Spleen (tissue), 13 donors: ENCODE measurements at places on chromosomes 1 and 21. TPM values are rescaled to one million over a fixed set of nuclear protein-coding genes. Genes with fewer than 3 reads are reported as not detected.

GRCh38 chr1:85495556-85495955, 30.6 kb upstream of the DDAH1 start:
- no peaks in the 10 kb centered on the region for H3K4me1 ChIP-seq
- no peaks in the 10 kb centered on the region for H3K36me3 ChIP-seq
- no peaks in the 10 kb centered on the region for H3K27me3 ChIP-seq
- no peak overlapping the region for H3K4me3 ChIP-seq

DNA sequence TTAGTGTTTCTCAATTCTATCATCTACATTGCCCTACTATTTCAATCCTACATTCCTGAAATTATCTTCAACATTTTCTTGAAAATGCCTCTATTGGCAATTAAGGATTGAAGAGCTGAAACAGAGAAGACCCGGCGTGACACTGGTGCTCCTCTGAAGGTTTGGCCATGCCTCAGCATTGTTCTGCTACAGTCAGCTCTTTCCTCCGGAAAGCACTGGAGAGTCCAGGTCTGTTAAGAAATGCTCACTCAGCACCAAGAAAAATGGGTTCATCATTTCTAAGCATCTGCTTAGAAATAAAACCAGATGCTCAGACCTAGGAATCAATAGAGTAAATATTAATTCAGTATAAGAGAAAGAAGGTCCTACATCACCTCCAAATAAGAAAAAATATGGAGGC, 58.8 kb downstream of the WARS2 start:
- no peak overlapping the region for H3K4me3 ChIP-seq
- H3K36me3 ChIP-seq: no peaks in the 10 kb centered on the region
- no peaks in the 10 kb centered on the region for H3K27me3 ChIP-seq
- DNase-seq: no peak
- no peak overlapping the region for H3K27ac ChIP-seq

The BSND gene
- total RNA-seq: 0.20 TPM

DNA sequence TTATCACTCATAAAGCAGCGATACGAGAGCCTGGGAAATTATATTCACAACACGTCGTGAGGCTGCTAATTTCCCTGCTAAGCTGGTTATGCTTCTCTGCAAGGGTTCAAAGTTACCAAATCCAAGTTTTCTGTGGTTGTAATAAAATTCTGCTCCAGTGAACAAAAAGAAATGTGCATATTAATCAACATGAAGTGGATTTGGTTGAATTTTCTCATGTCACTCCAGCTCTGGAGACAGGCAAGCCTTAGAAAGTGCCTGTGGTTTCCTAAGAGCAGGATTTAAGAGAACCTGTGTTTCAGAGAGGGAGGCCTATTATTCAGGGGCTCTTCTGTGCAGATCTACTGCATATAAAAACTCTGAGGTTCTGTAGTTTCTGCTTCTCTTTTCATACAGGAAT, 87.5 kb downstream of the WLS start:
- peaks cover 27% of the 10 kb centered on the region for H3K4me1 ChIP-seq
- DNase-seq: no peak
- H3K4me3 ChIP-seq: no peak overlapping the region
- peaks cover 18% of the 10 kb centered on the region for H3K36me3 ChIP-seq
- no peaks in the 10 kb centered on the region for H3K27me3 ChIP-seq
